Stimulated activated naive CD4-positive, alpha-beta T cell treated with Interleukin-2 at 50 U/mL for 16 hours (primary cell): ENCODE measurements at places on chromosomes 11 and 22.

DNA sequence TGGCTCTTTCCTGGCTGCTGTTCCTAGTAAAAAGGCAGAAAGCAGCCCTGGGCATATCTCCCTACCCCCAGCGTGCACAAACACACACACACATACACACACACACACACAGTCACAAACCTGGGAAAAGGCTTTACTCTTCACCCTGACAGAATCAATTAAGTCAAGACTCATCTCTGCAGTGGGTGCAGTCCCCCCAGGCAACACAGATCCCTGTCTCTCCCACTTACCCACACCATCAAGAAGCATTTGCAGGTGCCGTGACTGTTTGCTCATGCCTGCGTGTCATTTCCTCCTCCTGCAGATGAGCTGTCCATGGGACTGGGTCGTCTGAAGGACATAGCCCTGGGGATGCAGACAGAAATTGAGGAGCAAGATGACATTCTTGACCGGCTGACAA lies 28.6 kb downstream of the SNAP29 start:
- no peak for DNase-seq

DNA sequence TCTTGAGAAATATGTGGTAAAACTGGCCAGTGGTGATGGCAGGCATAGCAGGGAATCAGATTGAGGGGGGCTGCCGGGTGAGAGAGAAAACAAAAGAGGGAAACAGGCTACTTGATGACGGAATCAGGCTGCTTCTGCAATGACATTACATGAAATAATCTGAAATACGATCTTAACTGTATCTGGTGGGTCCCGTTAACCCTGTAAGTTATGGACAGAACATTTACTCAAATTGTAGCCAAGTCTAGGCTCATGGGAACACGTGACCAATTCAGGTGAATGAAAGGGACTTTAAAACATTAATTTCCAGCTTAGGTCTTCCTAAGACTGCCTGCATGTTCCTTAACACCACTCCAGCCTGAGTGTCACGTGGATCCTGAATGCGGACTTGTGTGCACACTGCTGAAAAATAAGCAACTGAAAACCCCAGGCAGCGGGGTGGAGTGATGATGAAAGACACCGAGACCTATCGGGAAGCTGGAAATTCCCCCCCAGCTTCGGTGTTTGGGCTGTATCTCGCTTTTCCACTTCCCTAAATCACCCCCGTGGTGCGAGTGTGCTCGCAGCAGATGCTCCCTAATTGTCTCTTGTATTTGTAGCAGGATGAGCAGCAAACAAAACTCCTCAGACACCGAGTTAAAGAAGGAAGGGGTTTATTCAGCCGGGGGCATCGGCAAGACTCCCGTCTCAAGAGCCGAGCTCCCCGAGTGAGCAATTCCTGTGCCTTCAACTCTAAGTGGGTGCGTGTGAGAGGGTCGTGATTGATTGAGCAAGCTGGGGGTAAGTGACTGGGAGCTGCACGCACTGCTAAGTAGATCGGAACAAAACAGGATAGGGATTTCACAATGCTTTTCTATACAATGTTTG lies 145.0 kb upstream of the GRK3 start:
- no peak for DNase-seq

- no peak for DNase-seq
These were observed 2.9 kb upstream of the TTC36 start for GRCh38 chr11:118524356-118524755.

DNA sequence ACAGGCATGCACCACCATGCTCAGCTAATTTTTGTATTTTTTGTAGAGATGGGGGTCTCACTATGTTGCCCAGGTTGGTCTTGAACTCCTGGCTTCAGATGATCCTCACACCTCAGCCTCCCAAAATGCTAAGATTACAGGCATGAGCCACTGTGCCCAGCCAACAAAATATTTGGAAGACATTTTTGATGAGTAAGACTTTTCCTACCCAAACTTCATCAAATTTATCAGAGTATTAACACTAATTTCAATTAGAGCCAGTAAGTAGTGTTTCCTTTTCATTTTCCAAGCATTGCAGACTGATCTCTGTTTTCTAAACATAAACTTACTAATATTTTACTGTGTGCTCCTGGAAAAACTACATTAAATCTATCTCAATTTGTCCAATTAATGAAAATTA lies 1.4 kb upstream of the CRTAM start:
- no peak for DNase-seq

DNA sequence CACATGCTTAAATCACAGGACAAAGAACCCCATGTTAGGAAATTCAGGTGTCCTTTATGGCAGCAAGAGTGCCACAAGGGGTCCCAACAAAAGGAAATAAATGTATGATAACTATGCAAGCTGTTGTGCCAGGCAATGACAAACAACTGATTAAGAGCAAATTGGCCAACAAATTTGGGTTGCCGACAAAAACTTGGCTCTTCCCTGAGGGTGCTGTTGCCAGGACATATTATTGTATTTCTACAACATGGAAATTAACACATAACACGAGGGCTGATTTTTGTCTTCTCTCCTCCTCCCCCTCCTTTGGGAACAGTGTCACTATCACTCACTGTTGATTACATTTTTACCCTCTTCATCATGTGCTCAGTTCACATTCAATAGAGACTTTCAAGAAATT lies 56.0 kb downstream of the LRRC4C start:
- no peak for DNase-seq
